ENCODE measurements at places on chromosomes 13 and 19.

- DNase-seq, result no peak
Observed at GRCh38 chr19:16027528-16027927, 48.8 kb upstream of the TPM4 start.

GRCh38 chr19:41548047-41548446 lies 27.9 kb upstream of the CEACAM21 start:
- DNase-seq, result no peak

- DNase-seq, result no peak
Observed at GRCh38 chr19:4929186-4929585, 19.9 kb downstream of the UHRF1 start.

DNA sequence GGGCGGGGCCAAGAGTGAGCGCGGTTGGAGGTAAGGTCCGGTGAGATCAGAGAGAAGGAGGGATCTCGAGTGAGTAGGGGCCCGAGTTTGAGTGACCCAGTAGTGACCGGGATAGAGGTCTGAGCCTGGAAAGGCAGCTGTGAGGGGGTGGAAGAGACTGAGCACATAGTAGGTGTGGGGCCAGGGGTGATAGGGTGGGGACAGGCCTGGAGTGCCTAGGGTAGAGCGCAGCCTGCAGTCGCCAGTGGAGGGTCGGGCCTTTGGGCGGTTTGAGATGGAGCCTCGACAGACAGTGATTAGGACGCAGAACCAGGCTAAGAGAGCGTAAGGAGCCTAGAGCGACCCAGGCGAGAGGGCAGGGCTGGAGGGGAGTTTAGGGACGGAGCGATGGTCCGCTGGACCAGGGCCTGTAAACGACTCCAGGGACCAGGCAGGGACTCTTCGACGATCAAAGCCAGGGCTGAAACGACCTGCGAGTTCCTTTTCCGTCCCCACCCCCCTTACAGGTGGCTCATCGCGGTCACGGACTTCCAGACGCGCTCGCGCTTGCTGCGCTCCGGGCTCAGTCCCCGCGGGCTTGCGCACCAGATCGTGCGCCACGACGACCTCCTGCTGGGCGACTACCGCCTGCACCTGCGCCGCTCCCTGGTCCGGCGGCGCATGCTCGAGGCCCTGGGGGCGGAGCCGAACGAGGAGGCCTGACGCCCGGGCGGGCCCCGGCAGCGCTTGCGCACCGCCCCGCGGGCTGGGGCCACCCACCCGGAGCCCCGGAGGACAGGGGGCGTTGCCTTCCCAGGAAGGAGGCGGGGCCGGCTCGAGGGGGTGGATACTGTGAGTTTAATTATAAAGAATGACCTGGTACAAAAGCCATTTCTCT lies 9.4 kb downstream of the C19orf81 start:
- DNase-seq, result peak; percentile 70

- DNase-seq, result no peak
Observed at GRCh38 chr19:44435441-44435840, 12.8 kb downstream of the ZNF229 start.

DNA sequence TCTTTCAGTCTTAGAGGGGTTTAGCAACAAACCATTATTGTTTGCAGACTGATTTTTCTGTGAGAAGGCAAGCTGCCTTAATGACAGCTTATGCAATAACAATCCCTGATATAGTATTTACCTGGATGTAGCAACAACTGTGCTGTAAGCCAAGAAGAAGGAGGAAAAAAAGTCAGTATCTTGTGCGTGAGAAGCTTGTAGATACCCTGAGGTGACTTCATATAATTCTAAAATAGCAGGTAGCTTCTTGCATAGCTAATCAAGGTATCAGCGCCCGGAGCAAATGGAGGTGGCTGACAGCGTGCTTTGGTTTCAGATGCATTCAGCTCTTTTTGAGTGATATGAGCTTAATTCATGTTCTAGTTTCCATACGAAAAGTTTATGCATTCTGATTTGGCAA lies 309.8 kb downstream of the KLF5 start:
- no peak for DNase-seq

DNA sequence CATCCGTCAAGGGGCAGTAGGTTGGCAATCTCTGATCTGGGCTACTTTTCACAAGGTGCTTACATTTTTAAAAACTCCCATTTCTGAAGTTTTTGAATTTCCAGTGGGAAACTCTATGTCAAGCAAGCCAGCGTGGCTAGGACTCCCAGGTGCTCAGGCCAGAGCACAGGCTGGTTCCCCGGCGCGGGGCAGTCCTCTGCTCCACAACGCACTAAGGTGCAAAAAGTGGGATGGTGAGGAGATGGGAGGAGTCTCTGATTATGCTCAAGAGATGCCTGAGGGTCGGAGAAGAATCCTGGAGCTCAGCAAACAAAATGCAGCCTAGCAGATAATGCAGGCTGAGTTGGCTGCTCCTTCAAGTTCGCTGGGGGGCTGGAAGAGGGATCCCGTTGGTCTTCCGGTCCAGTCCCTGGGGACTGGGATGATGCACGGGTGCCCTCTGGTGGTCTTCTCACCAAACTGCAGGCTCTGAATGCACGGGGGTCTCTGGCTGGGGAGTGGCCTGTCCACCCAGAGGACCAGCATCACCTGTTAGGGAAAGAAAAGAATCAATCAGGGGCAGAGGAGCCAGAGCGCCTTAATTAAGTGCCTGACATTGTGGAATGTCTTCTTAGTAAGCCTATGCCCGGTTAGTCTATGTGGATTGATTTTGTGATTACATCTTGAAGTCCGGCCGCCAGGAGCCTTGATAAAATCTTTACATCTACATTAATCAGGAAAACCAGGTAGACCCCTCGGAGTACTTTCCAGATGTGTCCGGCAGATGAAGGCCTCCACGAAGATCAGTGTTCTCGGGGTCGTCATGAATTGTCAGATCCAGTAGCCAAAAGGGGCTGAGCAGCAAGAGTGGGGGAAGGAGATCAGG lies 244.4 kb upstream of the MAB21L1 start:
- peak; percentile 11 for DNase-seq

- no peak for DNase-seq
Observed at GRCh38 chr19:29283366-29283765, 70.4 kb upstream of the UQCRFS1 start.

DNA sequence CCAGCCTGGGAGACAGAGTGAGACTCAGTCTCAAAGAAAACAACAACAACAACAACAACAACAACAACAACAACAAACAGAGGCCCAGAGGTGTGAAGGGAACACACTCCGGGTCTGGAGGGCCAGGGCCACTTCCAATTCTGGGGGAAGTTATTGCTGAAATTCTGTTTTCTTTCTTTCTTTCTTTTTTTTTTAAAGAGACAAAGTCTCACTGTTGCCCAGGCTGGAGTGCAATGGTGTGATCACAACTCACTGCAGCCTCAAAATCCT lies 3.5 kb upstream of the CAPS start:
- no peak for DNase-seq

GRCh38 chr13:51557438-51557837 lies 26.8 kb upstream of the WDFY2 start:
- DNase-seq, result no peak

GRCh38 chr13:99308471-99309087 lies 1.4 kb upstream of the GPR183 start:
- DNase-seq, result no peak

DNA sequence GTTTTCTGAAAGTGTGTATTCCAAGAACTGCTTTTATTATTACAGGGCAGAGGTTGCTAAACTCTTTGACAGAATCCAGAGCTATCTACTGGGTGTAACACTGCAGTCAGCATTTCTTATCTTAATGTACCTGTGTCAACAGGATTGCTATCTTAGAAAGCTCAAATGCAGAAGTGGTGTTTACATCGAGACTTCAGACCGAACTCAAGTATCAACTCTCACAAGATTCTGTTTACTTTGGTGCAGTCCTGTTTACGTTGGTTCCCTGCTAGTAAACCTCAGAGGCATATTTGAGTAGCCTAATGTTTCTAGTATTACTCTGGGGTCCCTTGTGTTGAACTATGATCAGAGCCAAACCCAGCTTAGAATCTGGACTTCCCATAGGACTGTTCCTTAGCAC lies 20.5 kb downstream of the SLC15A1 start:
- no peak for DNase-seq

DNA sequence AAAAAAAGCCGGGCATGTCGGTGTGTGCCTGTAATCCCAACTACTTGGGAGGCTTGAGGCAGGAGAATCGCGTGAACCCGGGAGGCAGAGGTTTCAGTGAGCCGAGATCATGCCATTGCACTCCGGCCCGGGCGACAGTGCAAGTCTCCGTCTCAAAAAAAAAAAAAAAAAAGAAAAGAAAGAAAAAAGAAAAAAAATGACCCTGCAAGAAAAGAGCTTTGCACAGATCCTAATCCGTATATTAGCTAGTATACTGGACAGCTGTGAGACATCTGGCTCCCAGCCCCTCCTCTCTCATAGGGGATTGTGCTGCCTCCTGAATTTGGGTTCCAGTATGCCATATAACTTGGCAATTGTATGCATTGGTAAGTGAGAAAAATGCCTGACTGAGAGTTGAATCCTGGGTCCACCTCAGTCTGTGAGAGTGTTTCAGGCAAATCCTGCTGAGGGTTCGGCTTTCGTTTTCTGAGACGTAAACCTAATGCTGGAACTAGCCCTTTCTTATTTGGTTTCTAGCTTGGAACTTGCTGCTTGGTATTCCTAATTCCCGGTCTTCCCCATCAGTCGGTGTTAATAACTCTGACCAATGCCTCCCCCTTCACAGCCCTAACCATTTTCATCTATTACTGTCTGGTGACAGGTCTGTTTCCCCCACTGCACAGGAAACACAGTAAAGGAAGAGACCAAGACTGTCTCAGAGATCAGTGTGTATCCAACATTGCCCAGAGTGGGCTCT lies 1.3 kb upstream of the AKT2 start:
- no peak for DNase-seq

- DNase-seq, result no peak
Observed at GRCh38 chr13:52411629-52412028, 5.7 kb upstream of the THSD1 start.

- DNase-seq, result no peak
Observed at GRCh38 chr13:110418944-110419343, 111.9 kb downstream of the COL4A2 start.

GRCh38 chr19:55635334-55635717 lies 5.5 kb upstream of the ZNF580 start:
- no peak for DNase-seq

GRCh38 chr19:16340092-16340491 lies 15.5 kb downstream of the KLF2 start:
- DNase-seq, result no peak

- no peak for DNase-seq
Observed at GRCh38 chr19:15902254-15902653, 4.4 kb upstream of the CYP4F2 start.

DNA sequence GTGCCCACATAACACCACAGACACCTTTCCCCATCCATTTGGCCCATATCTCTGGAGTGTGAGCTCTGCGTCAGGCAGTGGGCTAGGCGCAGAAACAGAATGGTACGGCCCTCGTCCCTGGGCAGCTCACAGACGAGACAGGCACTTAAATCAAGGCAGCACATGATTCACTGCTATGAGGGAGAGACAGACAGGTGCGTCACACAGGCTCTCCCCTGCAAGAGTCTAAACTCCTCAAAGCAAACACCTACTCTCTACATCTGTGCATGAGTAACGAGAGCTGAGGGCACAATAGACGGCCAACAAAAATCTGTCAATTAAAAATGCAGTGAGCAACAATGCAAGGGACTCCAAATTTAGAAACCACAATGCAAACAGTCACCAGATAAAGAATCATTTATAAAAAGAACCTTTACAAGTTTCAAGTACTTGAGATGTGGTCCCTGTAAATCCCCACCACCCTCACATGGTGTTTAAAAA lies 348.9 kb downstream of the UQCRFS1 start:
- DNase-seq, result no peak

DNA sequence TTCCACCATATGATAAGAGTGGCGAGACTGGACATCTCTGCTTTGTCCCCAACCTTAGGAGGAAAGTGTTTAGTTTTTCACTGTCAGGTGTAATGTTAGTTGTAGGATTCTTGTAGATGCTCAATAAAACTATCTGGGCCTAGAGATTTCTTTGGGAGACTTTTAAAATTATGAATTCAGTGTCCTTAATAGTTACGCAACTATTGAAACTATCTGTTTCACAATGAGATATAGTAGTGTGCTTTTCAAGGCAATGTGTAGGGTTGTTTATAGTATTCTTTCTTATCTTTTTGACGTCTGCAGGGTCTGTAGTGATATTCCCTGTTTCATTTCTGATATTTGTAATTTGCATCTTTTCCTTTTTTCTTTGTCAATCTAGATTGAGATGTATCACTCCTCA lies 33.2 kb upstream of the F7 start:
- DNase-seq, result no peak

GRCh38 chr13:97621631-97622030 lies 187.7 kb downstream of the RAP2A start:
- no peak for DNase-seq

- DNase-seq, result no peak
Observed at GRCh38 chr13:83714236-83714635, 168.0 kb downstream of the SLITRK1 start.

DNA sequence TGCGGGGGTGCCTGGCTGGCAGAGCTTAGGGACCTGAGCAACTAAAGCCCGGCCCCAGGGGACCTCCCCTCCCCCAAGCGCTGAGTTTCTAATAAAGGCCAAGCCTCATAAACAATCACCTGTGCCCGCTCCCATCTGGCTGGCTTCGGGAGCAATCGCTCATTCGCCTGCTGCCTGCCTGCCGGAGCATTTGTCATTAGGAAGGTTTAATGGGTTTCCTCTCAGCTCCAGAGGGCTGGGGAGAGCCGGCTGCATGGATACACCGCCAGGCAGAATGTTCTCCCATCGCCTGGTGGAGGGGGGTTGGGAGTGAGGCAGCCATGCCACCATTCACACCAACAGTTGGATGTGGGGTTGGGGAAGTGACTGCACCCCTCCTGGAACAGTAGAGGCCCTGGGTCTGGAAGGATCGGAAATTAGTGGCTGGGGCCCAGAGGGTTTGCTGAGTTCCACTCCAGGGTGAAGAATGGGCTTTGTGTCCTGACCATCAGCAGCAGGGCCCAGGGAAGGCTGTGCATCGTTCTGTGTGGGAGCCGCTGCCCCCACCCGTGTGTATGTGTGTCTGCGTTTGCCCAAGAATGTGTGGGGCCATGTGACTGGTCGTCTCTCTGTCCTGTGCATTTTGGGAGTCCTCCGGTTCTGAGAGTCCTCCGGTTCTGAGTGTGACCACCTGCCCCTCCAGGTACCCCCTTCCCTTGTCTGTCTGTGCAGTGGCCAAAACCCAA lies 15.3 kb downstream of the PIN1 start:
- DNase-seq, result no peak

DNA sequence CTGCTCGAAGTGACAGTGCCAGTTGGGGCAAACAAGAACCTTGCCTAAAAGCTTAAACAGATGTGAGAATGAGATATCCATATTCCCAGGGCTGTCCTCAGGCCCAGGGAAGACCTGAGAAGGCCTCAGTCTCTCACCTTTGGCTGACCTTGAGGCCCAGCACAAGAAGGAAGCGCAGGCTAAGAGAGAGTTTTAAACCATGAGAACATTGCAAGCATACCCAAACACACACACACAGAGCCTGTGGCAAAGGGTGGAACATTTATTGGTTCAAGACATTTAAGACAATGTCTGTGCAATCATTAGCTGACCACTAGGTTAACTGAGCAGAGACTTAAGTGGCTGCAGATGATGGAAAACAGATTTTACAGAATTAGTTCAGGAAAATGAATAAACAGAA lies 248.2 kb downstream of the NBEA start:
- no peak for DNase-seq

- no peak for DNase-seq
Observed at GRCh38 chr13:45219938-45220375, 19.1 kb upstream of the KCTD4 start.

GRCh38 chr19:13087295-13087694 lies 15.4 kb downstream of the LYL1 start:
- DNase-seq, result no peak

All from stimulated activated CD4-positive, alpha-beta T cell treated with anti-CD3 and anti-CD28 coated beads, Interleukin-4, amount 100 ng/mL, for 48 hours (primary cell).